Endothelial cell (in vitro differentiated cells): ENCODE measurements at places on chromosomes 6 and 20. TPM values are rescaled to one million over a fixed set of nuclear protein-coding genes. Genes with fewer than 3 reads are reported as not detected.

DNA sequence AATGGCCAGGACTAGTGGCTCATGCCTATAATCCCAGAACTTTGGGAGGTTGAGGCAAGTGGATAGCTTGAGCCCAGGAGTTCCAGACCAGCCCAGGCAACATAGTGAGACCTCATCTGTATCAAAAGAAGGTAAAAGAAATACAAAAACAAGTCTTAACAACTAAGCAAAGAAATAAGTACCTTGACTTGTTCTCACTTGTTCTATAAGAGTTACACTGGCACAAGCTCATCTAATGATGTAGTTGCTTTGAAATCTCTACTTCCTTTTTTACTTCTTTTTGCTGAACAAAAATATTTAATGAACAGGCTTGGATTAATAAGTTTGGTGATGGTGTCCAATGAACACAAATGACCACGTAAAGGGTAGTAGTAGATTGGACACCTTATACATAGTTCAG lies 72.2 kb downstream of the SGK1 start:
- no peak for DNase-seq

DNA sequence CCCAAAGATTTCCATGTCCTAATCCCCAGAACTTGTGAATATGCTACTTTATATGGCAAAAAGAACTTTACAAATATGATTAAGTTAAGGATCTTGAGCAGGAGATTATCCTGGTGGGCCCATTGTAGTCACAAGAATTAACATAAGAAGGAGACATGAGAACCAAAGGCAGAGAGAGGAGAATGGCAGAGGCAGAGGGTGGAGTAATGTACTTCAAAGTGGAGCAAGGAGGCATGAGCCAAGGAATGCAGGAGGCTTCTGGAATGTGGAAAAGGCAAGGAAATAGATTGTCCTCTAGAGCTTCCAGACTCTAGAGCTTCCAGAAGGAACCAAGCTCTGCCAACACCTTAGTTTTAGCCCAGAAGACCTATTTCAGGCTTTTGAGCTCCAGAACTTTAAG lies 147.4 kb downstream of the MOXD1 start:
- no peak for DNase-seq

NANP gene
- 6.8 TPM for total RNA-seq

BACH2 gene
- 3.9 TPM for total RNA-seq

DNA sequence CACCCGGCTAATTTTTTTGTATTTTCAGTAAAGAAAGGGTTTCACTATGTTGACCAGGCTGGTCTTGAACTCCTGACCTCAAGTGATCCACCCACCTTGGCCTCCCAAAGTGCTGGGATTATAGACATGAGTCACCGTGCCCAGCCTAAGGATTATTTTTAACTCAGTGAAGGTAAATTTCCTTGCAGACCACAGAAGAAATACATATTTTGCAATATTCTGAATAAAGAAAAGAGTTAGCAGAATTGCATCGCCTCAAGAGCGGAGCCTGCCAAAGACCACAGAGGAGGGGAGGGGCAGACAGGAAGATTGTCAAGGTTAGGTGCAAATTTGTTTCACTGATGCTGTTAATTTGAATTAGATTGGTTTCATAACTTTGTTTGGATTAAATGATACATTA lies 47.4 kb downstream of the SOD2 start:
- no peak for DNase-seq

FAM120B gene
- 48.3 TPM for total RNA-seq

ADGB gene
- total RNA-seq, result not detected

GRCh38 chr6:55082021-55082420 lies 92.3 kb upstream of the HCRTR2 start:
- no peak for DNase-seq
